Lung (tissue), 17 donors: ENCODE measurements at places on chromosomes 5 and 9.
A peak's percentile ranks its signal among the peaks of the same experiment; 100 is the strongest.

DNA sequence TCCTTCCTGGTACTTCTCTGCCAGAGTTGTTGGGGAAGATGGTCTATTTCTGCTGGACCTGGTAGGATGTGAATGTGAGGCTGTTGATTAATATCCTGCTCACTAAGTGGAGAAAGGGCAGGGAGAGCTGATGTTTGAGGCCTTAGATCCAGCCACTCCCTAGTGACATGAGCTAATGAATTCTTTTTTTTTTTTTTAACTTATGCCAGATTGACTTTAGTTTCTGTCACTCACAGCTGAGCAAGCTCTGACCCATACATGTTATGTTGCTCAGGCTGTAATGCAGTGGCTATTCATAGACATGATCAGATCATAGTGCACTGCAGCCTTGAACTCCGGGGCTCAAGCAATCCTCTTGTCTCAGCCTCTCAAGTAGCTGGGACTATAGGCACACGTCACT is 75.1 kb upstream of the SPRY4 start:
- DNase-seq = no peak

- DNase-seq = no peak
Measured at GRCh38 chr9:138013836-138014562, 136.4 kb downstream of the CACNA1B start.

- peak; percentile 47 for DNase-seq
Measured at GRCh38 chr5:67333171-67333570, 136.6 kb upstream of the CD180 start.

DNA sequence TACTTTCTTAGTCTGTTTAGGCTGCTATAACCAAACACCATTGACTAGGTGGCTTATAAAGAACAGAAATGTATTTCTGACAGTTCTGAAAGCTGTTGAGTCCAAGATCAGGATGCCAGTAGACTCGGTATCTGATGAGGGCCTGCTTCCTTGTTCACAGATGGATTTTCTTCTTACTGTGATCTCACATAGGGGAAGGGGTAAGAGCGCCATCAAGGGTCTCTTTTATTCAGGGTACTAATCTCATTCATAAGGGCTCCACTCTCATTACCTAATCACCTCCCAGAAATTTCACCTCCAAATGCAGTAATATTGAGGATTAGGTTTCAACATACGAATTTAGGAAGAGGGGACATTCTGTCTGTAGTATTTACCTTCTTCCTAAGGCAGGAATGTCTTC is 384.0 kb upstream of the DMAC1 start:
- DNase-seq = no peak

DNA sequence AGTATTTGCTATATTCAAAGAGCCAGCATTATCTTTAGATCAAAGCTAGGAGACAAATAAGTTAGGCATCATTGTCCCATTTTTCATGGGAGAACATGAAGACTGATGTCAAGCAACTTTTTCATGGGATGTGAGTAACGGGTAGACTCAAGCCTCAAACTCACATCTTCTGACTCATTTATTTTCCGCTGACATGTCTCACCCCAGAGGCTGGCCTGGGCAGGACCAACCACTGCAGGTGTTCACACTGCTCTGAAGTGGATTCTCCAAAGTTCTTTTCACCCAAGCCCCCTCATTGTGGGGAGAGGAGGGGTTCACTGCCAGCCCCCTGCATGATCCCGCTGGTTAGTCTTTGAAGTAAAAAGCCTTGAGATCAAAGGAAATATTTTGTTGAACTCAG is 34.9 kb upstream of the BASP1 start:
- DNase-seq = no peak

DNA sequence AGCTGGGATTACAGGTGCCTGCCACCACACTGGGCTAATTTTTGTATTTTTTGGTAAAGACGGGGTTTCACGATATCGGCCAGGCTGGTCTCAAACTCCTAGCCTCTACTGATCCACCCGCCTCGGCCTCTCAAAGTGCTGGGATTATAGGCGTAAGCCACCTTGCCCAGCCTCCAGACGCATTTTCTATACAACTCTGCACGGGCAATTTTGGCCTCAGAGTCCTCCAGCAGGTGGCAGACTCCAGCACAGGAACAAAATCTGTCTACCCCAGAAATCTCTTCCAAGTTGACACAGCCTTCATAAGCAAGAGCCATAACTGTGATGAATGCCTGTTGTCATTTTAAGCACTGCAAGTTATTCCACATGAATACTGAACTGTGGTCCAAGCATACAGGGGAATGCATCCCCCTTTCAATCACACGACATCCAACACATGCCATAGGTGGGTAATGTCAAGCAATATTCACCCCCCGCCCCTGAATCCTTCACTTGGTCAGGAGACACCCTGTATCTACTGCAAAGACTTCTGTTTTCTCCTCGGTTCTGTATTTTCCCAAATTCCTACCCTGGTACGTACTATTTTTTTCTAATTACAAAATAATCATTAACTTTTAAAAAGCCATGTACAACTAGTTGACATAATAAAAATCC is 50.8 kb downstream of the ALDH7A1 start:
- no peak for DNase-seq

GRCh38 chr5:96677496-96677895 is 15.3 kb downstream of the CAST start:
- no peak for DNase-seq

DNA sequence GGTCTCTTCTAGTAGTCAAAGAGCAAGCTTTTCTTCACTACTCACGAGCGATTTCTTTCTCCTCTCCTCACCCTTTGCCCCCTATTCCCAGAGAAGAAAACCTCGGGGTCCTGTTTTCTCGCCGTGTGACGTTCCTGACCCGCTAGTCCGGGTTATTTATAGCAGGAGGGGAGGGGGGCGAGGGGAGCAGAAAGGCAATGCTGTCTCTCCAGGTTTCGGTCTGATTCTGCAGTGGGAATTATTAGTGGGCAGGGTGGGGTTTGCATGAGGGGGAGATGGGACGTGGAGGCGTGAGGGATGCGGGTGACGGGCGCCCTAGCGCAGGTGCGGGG is 847 bp upstream of the GABRB2 start:
- peak; percentile 2 for DNase-seq

- no peak for DNase-seq
Measured at GRCh38 chr9:33850677-33851076, 33.7 kb downstream of the UBE2R2 start.

- no peak for DNase-seq
Measured at GRCh38 chr9:18979367-18979766, 53.6 kb downstream of the SAXO1 start.

DNA sequence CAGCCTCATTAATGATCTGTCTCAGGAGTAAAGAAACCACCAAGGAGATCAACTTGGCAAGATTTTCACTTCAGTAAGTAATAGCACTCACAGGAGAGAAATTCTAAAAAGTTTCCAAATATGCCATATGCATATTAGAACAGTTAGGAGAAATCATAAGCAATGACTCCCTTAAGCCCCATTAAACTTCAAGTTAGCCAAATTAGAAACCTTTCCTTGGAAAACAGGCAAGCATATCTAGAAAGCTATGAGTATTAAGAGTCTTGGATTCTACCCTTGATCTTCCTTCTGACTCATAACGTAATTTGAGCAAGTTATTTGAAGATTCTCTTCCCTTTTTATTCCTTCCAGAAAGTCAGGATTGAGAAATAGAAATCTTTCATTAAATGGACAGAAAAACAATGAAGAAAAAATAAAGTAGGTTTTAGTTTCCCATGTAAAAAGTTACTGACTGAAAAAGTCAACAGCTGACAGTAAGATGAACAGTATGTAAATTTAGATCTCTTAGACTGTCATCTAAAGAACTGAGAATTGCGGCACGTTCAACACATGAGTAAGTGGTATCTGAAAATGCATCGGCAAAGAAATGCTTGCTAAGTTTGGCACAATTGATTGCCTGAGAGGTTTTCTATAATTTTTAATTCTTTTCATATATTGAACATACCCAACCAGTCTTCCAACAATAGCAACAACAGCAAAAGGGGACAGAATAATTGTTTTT is 565.7 kb upstream of the FTMT start:
- no peak for DNase-seq

DNA sequence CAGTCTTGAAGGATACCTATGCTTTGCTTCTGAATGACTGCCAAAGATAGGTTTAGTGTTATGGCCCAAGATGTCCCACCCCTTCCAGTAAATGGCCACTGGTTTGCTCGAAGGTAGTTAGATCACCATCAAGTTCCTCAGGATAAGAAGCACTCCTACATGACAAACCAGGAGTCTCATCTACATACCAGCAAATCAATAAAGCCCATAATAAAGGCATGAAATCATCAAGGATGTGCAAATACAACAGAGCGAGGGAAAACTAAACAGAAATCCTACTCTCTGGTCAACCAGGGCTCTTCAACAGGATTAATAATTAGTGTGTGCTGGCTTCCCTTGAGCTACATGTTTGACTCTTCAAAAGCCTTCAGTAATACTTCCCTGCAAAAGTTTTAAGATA is 141.0 kb downstream of the LHFPL2 start:
- DNase-seq = no peak

GRCh38 chr9:121120386-121120785 is 45.6 kb downstream of the CNTRL start:
- no peak for DNase-seq

- no peak for DNase-seq
Measured at GRCh38 chr9:126374366-126374781, 47.7 kb downstream of the MVB12B start.

DNA sequence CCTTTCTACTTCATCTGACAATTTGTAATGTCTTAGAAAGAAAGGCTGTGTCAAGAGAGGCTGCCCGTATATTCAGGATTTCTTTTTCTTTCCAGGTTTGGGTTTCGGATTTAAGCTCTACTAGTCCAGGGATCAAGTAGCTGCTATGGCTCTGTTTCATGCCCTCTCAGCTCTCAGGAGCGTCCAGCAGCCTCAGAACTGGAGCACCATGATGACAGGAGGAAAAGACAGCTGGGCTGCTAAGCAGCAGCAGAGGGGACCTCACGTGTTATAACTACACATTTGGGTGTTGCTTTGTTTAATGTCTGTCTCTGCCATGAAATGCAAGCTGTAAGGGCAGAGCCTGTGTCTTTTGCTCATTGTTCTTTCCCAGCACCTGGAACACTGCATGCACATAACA is 28.5 kb downstream of the TBC1D2 start:
- DNase-seq = no peak

GRCh38 chr5:79716839-79717238 is 27.2 kb downstream of the CMYA5 start:
- no peak for DNase-seq

DNA sequence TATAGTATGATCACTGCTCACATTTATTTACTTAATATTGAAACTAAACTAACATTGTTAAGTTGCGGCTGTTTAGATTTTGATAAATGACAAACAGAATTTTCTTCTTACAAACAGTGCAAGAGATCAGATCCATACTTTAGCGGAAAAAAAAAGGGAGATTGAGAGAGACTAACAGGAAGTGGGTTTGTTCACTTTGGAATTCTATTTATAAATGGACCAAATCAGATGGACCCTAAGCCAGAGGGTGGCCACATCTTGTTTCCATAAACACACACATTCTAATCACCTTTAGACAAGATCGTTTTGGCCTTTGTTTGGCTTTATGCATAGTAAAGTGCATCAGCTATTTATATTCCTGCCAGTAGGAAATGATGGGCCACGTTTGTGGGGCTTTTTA is 381.4 kb upstream of the CD180 start:
- no peak for DNase-seq

- DNase-seq = peak; percentile 69
Measured at GRCh38 chr9:127608104-127608966, 3.7 kb upstream of the STXBP1 start.

GRCh38 chr5:59445741-59446140 is 447.8 kb downstream of the PDE4D start:
- DNase-seq = no peak

DNA sequence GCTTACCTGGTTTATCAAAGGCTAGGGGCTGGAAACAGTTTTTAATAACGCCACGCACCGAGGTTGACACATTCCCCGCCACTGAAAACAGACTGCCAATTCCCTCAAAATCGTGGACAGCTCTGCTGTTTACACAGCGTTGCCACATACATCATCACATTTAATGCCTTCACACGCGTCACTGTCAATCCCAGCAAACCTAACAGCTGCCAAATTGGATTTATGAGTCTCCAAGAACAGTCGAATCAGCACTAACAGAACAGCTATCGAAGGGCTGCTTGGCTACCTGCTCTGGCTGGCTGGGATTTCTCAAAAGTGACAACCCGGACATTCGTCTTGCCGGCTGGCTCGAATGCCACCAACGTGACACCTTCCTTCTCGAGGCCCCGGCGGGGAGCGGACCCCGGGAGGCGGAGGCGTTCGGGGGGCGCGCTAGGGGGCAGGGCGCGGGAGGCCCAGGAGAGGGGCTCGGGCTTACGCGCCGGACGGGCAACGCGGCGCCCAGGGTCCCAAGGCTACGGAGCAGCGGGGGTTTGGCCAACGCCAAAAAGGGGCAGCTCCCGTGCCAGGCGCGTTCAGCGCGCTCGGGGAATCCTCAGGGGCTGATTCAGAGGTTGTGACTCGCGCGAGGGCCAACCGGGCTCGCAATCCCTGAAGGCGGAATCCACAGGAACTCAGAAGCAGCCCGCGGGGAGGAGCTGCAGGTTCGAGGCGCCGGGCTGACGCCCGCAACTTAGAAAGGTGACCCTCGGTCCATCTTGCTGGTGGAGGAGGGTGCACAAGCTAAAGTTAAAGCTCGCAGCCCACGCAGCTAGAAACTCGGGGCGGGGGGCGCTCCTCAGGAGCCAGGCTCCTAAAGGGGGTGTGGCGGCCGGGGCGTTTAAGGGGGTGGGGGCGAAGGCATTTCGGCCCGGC is 1.2 kb downstream of the CDC14B start:
- DNase-seq = peak; percentile 54

DNA sequence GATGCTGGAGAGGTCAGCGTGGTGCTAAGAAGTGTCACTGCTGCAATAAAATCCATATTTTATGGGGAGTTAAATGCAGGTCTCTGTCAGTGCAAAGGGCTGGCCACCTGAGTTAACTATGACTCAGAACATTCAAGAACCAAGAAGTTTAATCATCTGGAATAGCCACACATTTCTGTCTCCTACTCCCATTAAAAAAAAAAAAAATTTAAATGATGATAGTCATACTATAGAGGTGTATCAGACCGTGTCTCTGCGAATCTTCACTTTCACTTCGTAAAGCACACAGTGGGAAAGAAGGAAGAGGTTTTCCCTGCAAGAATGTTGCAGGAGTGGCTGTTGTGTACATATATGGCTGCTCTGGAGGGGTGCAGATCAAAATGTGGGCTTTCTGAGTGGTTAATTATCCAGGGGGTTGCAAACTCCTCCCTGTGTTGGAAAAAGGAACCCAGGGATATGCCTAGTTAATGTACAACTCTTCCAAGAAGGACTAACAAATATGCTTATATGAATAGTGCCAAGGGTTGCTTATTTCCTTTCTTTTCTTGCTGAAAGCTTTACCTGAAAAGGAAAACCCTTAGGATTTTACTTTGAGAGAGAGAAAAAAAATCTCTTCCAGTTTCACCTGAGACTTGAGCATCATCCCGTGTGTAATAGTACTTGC is 1.5 kb downstream of the CDH6 start:
- DNase-seq = no peak

- peak; percentile 95 for DNase-seq
Measured at GRCh38 chr5:963673-964531, 44.7 kb upstream of the NKD2 start.

DNA sequence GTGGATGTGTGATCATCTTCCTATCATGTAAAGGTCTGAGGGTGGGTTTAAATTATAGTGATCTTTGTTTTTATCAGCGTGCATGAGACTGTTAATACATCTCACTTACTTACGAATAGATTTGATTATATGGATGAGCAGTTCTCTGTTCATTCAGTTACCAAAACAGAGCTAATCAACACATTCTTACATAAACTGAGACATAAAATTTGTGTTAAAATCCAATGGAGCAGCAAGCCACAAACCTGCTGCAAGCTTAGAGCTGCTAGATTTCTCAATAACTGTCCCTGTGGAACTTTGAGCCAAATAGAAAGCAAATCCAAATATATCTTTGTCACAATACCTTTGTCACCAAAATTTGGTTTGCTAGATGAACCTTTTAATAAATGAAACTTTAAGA is 50.1 kb downstream of the NUDT12 start:
- DNase-seq = no peak
